Suprapubic skin (tissue), 4 donors: ENCODE measurements at places on chromosomes 12 and 14. TPM values are rescaled to one million over a fixed set of nuclear protein-coding genes. Genes with fewer than 3 reads are reported as not detected.
A peak's percentile ranks its signal among the peaks of the same experiment; 100 is the strongest.

- no peak for DNase-seq
Observed at GRCh38 chr14:85252011-85252410, 277.9 kb upstream of the FLRT2 start.

GRCh38 chr12:69000540-69001243 lies 67.7 kb upstream of the CPM start:
- DNase-seq: no peak

DNA sequence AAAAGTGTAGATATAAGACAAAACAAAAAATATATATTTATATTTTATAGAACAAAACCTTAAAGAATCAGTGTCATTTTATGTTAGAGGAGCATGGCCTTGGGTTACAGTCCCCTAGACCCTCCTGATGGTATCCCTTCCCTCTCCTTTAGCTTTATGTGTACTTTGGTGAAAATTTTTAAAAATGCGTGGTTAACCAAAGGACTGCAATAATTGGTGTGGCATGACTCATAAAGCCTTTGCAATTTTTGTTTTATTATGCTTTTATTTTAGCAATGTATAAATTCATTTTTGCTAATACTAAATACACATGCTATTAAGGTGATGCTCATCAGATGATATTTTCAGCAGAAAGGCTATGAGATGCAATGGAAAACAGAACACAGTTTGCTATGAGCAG lies 264.4 kb downstream of the SYT1 start:
- DNase-seq: no peak

DNA sequence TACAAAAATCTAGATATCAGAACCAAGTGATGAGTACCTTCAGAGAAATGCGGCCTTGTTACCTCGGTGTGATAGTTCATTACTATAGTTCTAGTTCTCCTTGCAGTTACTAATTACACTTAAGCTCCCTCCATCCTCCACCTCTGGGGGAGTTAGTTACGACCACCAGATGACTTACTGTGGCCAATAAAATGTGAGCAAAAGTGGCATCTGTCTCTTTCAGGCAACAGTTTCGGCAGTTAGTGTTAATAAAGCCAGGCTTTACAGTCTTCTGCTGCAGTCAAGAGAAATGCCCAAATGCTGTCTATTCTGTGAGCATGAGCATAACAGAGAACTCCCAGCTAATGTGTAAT lies 6.0 kb downstream of the TXNDC16 start:
- no peak for DNase-seq

DNA sequence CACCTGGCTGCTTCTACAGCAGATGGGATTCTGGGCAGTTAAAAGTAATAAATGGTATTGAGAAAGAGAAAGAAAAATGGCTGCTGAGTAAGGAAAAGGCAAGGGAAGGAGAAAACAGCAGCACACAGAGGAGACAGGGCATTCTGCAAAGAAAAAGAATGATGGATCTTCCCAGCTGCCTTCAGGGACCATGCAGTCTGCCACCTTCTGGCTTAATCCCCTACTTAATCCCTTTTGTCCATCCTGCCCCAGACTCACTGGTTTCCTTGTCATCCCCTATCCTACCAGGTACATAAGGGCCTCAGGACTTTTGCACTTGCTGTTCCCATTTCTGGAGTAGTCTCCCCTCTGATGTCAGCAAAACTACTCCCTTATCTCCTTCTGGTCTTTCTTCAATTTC lies 107.6 kb downstream of the GAS2L3 start:
- DNase-seq: no peak

- DNase-seq: no peak
Observed at GRCh38 chr12:7079826-7080125, 12.5 kb downstream of the C1R start.

DNA sequence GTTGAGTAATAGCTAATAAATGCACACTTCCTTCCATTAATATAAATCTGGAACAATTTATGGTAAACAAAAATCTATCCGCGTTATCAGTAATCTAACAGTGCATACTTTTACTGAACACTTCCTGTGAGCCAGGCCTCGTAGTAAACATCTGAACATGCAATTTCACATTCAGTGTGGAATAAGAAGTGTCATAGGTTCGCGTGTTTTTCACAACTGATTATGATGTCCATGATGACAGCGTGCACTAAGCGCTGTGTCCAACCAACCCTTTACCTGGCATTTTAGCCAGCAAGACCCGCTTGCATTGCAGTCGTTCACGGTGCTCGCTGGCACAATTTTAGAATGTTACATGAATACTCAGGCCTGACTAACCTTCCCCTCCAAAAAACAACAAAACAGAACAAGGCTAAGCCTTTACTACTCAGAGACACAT lies 2.1 kb downstream of the PNMA1 start:
- DNase-seq: no peak

- DNase-seq: no peak
Observed at GRCh38 chr12:50309950-50310349, 26.6 kb upstream of the LIMA1 start.

- DNase-seq: no peak
Observed at GRCh38 chr12:122062832-122063693, 15.5 kb upstream of the MLXIP start.

GRCh38 chr12:124387528-124387911 lies 92.6 kb downstream of the RFLNA start:
- no peak for DNase-seq

GRCh38 chr12:12561371-12562015 lies 1.2 kb downstream of the DUSP16 start:
- peak; percentile 83 for DNase-seq

- no peak for DNase-seq
Observed at GRCh38 chr12:112530941-112531340, 112.2 kb downstream of the PTPN11 start.

GRCh38 chr12:16606201-16606849 lies 363 bp upstream of the LMO3 start:
- DNase-seq: no peak

GRCh38 chr12:119949145-119949544 lies 39.9 kb upstream of the BICDL1 start:
- no peak for DNase-seq

DNA sequence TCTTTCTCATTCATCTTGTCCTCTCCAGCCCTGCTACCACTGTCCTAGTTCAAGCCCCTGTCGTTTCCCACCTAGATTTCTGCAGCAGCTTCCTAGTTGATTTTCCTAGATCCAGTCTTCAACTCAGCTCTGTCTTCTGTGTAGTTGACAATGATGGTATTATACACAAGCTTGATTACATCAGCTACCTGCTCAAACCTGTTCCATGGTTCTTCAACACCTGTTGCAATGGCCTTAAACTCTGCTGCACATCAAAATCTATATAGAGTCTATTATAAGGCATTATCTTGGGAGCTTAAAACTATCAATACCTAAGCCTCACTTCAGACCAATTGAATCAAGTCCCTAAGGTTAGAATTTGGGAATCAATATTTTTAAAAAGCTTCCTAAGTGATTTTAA lies 71.7 kb upstream of the PELI2 start:
- DNase-seq: no peak

- DNase-seq: no peak
Observed at GRCh38 chr14:93510056-93510455, 79.3 kb downstream of the UNC79 start.

- no peak for DNase-seq
Observed at GRCh38 chr12:27703720-27704452, 6.7 kb upstream of the MRPS35 start.

- no peak for DNase-seq
Observed at GRCh38 chr14:76644855-76645518, 116.3 kb upstream of the VASH1 start.

DNA sequence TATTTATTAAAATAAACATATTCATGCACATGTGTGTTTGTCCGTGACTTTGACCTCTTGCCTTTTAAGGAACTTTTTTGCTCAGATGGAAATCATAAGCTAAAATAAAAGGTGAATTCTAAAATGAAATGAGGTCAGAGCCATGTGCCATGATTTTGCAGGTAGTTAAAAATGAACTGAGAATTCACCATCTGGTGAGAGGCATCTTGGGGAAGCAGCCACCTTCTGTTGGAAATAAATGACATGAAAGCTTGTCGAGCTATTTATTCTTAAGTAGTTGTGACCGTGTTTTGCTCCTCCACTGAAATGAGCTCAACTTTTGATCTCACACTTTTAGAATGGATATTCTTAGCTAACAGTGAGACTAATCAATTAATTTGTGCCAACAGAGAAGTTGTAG lies 56.8 kb upstream of the CNOT2 start:
- DNase-seq: no peak

DNA sequence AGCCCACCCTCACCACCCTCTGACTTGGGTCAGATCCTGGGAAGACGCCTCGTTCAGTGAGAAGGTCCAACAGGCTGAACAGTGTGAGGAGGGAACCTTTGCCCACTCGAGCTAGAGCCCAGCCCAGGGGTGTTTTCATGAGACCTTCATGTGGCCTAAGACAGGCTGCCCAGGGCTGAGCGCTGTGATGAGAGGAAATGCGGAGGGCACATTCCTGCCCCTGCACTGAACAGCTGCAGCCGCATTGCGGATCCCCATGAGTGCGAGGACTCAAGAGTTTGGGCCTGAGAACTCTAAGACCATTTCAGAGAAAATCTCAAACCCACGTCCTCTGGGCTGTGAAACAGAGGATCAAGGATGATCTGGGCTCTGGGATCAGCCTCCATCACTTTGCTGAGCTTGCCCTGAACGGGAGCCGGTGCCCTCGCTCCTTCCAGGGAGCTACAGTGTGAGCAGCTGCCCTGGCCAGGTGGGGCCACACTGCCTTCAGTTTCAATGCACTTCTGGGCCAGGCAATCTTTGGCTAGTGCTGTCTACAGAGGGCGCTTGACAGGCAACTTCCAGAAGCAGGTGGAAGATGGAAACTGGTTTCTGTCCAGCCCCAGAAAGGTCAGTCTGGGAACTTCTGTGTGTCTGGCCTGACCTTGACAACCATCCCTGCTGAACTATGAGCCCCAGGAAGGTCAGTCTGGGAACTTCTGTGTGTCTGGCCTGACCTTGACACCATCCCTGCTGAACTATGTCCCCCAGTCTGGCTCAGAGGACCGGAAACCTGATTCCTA lies 43.5 kb upstream of the P2RX7 start:
- no peak for DNase-seq

- peak; percentile 62 for DNase-seq
Observed at GRCh38 chr14:76844223-76844622, 18.0 kb downstream of the LRRC74A start.

GRCh38 chr14:33934938-33935337 lies 15.9 kb downstream of the EGLN3 start:
- no peak for DNase-seq

GRCh38 chr14:91229005-91229382 lies 15.5 kb downstream of the GPR68 start:
- no peak for DNase-seq

GRCh38 chr12:124725597-124726237 lies 137.9 kb downstream of the SCARB1 start:
- no peak for DNase-seq

DNA sequence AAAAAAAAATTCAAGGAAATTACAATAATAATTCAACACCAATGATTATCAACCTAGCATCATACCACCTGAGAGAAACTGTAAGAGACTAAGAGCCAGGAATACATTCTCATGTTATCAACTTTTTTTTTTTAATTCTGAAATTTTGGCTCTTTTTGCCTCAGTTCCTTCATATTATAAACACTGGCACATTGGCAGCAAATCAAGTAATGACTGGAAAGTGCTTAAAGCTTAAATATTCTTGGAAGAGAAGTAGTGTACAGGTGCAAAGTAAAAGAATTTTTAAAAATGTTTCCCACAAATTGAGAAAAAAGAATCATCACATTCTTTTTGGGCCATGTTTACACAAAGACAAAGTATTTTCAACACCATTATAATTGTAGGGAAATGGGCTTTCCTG lies 296.9 kb upstream of the SOX5 start:
- no peak for DNase-seq

- DNase-seq: no peak
Observed at GRCh38 chr12:30806989-30807694, 52.4 kb upstream of the CAPRIN2 start.

DNA sequence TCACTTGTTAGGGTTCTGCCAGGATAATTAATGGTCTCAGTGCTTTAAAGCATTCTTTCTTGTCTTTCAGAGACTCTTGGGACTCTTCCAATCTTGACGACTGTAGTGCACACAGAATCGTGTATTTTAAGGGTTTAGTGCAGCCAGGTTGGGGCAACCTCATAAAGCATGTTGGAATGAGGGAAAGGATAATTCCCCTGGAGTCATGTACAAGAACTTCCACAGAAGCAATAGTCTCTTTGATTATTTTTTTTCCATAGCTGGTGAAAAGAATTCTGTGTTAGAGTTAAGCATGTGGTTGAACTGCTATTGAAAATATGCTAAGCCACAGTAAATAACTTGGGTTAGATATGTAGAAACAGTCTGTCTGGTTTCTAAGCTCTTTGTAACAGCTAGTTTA lies 246.8 kb upstream of the DAAM1 start:
- DNase-seq: no peak

GRCh38 chr14:38536376-38537038 lies 280.6 kb upstream of the CLEC14A start:
- no peak for DNase-seq

- no peak for DNase-seq
Observed at GRCh38 chr12:47032644-47033043, 46.8 kb upstream of the PCED1B start.

- DNase-seq: no peak
Observed at GRCh38 chr12:96571101-96571862, 81.9 kb downstream of the CFAP54 start.

- DNase-seq: no peak
Observed at GRCh38 chr12:43425361-43425760, 126.6 kb downstream of the ADAMTS20 start.

The ADAM20 gene
- total RNA-seq: 1.0 TPM

The GPRC5A gene
- total RNA-seq: 6.6 TPM

The ST8SIA1 gene
- total RNA-seq: 8.4 TPM

The PRKCH gene
- 68.3 TPM for total RNA-seq

The AHNAK2 gene
- total RNA-seq: 975 TPM

The PPM1H gene
- 6.6 TPM for total RNA-seq

The ALDH1L2 gene
- total RNA-seq: 1.3 TPM

The MIP gene
- total RNA-seq: not detected

The TSPAN9 gene
- total RNA-seq: 27.8 TPM

The REP15 gene
- total RNA-seq: 1.8 TPM

The DTX3 gene
- 11.0 TPM for total RNA-seq

The IL22 gene
- total RNA-seq: not detected

The CLEC6A gene
- total RNA-seq: not detected

The SPX gene
- not detected for total RNA-seq

The SLC17A8 gene
- not detected for total RNA-seq

The KIF26A gene
- 6.1 TPM for total RNA-seq

The SLC39A2 gene
- 5.1 TPM for total RNA-seq

The P2RX2 gene
- not detected for total RNA-seq

The KLHDC1 gene
- 1.7 TPM for total RNA-seq
